HepG2 (cell line): ENCODE measurements at places on chromosomes 12 and 14. TPM values are rescaled to one million over a fixed set of nuclear protein-coding genes. Genes with fewer than 3 reads are reported as not detected.

OR11H12 gene
- not detected in 2 replicates for polyA plus RNA-seq

RHOF gene
- 31.3 and 32.2 TPM in 2 replicates for polyA plus RNA-seq

KRT78 gene
- polyA plus RNA-seq = not detected in 2 replicates

OVCH1 gene
- polyA plus RNA-seq = not detected in 2 replicates

IQSEC3 gene
- not detected in 2 replicates for polyA plus RNA-seq

CIDEB gene
- 110 and 143 TPM in 2 replicates for polyA plus RNA-seq

KLHDC1 gene
- 0.08 TPM in 1 of 2 replicates, not detected in the other for polyA plus RNA-seq

RAB3IP gene
- polyA plus RNA-seq = 24.9 and 33.6 TPM in 2 replicates

KRT3 gene
- not detected in 2 replicates for polyA plus RNA-seq

SLC2A13 gene
- 4.7 and 5.5 TPM in 2 replicates for polyA plus RNA-seq

KRT6C gene
- 0.03 TPM in 1 of 2 replicates, not detected in the other for polyA plus RNA-seq
